ENCODE measurements at places on chromosomes 4 and X. TPM values are rescaled to one million over a fixed set of nuclear protein-coding genes. Genes with fewer than 3 reads are reported as not detected.
A peak's percentile ranks its signal among the peaks of the same experiment; 100 is the strongest.

- no peak overlapping the region for H3K4me3 ChIP-seq
- no peaks in the 10 kb centered on the region for H3K4me1 ChIP-seq
- H3K27ac ChIP-seq = no peak overlapping the region
- no peak for DNase-seq
- H3K36me3 ChIP-seq = no peaks in the 10 kb centered on the region
- no peaks in the 10 kb centered on the region for H3K27me3 ChIP-seq
Measured at GRCh38 chrX:9062641-9063040, 28.7 kb upstream of the FAM9B start.

- H3K4me3 ChIP-seq = no peak overlapping the region
- no peaks in the 10 kb centered on the region for H3K4me1 ChIP-seq
- H3K36me3 ChIP-seq = no peaks in the 10 kb centered on the region
- no peak overlapping the region for H3K27ac ChIP-seq
- no peak for DNase-seq
Measured at GRCh38 chrX:127570276-127570675, 481.9 kb downstream of the ACTRT1 start.

DNA sequence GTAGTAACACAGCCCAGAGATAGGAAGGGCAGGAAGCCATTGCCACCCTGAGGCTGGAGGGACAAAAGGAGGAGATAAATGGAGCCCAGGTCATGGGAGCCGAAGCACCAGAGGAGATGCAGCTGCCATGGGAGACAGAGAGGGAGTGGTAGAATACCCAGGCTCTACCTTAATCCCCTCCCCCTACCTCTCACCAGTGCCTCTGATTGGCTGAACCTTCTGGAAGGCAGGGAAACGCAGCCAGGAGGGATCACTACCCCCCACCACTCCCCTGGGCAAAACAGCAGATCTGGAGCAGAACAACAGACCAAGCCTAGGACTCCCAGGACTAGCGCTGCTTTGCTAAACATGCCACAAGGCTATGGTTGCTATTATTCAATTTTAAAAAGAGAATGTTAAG is 114.2 kb downstream of the ZNF827 start:
- H3K27me3 ChIP-seq = no peaks in the 10 kb centered on the region
- no peak overlapping the region for H3K4me3 ChIP-seq
- H3K27ac ChIP-seq = no peak overlapping the region

Gene XAGE2
- total RNA-seq = not detected

GRCh38 chrX:86724277-86724676 is 576.0 kb downstream of the DACH2 start:
- DNase-seq = no peak
- no peak overlapping the region for H3K4me3 ChIP-seq
- no peaks in the 10 kb centered on the region for H3K36me3 ChIP-seq
- H3K4me1 ChIP-seq = no peaks in the 10 kb centered on the region

GRCh38 chr4:106869551-106869950 is 166.6 kb downstream of the DKK2 start:
- H3K27me3 ChIP-seq = no peaks in the 10 kb centered on the region
- no peaks in the 10 kb centered on the region for H3K4me1 ChIP-seq
- no peak overlapping the region for H3K27ac ChIP-seq
- DNase-seq = no peak
- no peaks in the 10 kb centered on the region for H3K36me3 ChIP-seq
- no peak overlapping the region for H3K4me3 ChIP-seq

DNA sequence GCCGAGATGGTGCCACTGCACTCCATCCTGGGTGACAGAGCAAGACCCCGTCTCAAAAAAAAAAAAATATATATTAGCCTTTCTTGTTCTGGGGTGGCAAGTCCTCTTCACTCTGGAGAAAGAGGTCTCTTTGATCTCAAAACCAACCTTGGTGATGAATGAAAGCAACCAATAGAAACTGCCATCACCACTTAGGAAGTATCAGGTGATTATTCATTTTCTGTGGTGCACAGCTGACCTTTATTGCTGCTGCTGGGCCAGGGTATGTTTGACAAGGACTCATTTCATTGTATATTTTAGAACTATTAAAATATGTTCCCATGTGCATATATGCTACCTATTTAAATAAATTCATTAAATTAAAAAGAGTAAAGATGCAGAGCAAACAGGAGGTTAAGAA is 76.0 kb upstream of the KIT start:
- no peaks in the 10 kb centered on the region for H3K36me3 ChIP-seq
- H3K4me3 ChIP-seq = no peak overlapping the region
- no peak for DNase-seq
- no peaks in the 10 kb centered on the region for H3K27me3 ChIP-seq
- H3K4me1 ChIP-seq = no peaks in the 10 kb centered on the region

GRCh38 chr4:15811703-15812337 is 33.7 kb downstream of the CD38 start:
- H3K36me3 ChIP-seq = no peaks in the 10 kb centered on the region
- H3K4me3 ChIP-seq = no peak overlapping the region
- no peaks in the 10 kb centered on the region for H3K4me1 ChIP-seq
- no peak for DNase-seq
- H3K27me3 ChIP-seq = no peaks in the 10 kb centered on the region
- no peak overlapping the region for H3K27ac ChIP-seq

- H3K27ac ChIP-seq = no peak overlapping the region
- DNase-seq = no peak
- H3K4me1 ChIP-seq = no peaks in the 10 kb centered on the region
- no peak overlapping the region for H3K4me3 ChIP-seq
Measured at GRCh38 chr4:54793856-54794422, 136.2 kb downstream of the KIT start.

- DNase-seq = peak; percentile 3
- no peak overlapping the region for H3K4me3 ChIP-seq
- H3K27me3 ChIP-seq = peaks cover 15% of the 10 kb centered on the region
- H3K36me3 ChIP-seq = no peaks in the 10 kb centered on the region
Measured at GRCh38 chrX:139971394-139971749, 6.1 kb upstream of the CXorf66 start.

Gene CENPE
- 55.7 TPM for total RNA-seq

GRCh38 chr4:142960867-142961644 is 115.0 kb upstream of the INPP4B start:
- no peak overlapping the region for H3K4me3 ChIP-seq
- H3K4me1 ChIP-seq = no peaks in the 10 kb centered on the region
- no peaks in the 10 kb centered on the region for H3K27me3 ChIP-seq
- DNase-seq = no peak
- H3K27ac ChIP-seq = no peak overlapping the region

Gene ARR3
- total RNA-seq = not detected

DNA sequence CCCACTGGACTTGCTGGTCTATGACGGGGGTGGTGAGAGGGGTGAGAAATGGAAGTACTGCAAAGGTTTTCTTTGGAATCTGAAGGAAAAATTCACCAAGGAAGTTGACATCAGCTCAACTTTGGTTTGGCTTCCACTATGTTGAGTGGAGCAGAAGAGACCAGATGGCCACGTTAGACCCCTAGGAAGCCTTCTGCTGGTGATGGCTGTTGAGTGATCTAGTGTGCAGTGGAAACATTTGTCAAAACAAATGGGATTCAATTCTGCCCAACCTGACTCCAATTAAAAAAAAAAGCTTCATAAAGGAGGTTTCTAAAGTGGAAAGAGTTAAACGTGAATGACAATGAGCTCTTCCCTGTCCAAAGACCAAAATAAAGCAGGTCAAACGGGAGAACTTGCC is 25.7 kb downstream of the SEL1L3 start:
- no peak overlapping the region for H3K27ac ChIP-seq
- H3K27me3 ChIP-seq = no peaks in the 10 kb centered on the region
- no peak for DNase-seq
- H3K36me3 ChIP-seq = no peaks in the 10 kb centered on the region
- H3K4me3 ChIP-seq = no peak overlapping the region

Gene PPP1R2C
- not detected for total RNA-seq

GRCh38 chr4:28799696-28800095 is 1920.5 kb upstream of the PCDH7 start:
- no peak overlapping the region for H3K27ac ChIP-seq
- no peak overlapping the region for H3K4me3 ChIP-seq
- H3K4me1 ChIP-seq = no peaks in the 10 kb centered on the region
- no peak for DNase-seq
- H3K27me3 ChIP-seq = no peaks in the 10 kb centered on the region

Gene LINC00632
- 12.0 TPM for total RNA-seq

DNA sequence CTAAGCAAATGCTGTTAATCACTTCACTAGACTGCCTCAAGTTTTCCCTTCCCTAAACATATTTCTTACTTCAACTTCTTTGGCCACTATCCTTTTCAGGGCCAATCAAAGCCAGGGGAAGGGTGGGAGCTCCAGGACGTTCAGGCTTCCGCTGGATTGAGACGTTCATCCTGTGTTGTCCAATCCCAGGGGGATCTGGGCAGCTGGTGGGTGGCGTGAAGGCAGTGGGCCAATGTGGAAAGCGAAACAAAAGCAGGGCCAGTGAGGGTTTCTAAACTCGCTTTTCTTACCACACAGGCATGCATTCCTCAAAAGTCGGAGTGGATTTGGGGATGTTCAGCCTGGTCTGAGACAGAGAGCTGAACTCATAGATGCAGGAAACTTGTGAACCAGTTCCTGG is 7.6 kb downstream of the CXCL13 start:
- DNase-seq = no peak
- H3K27ac ChIP-seq = no peak overlapping the region
- no peaks in the 10 kb centered on the region for H3K27me3 ChIP-seq
- H3K4me3 ChIP-seq = no peak overlapping the region
- H3K4me1 ChIP-seq = no peaks in the 10 kb centered on the region
- no peaks in the 10 kb centered on the region for H3K36me3 ChIP-seq

- H3K36me3 ChIP-seq = no peaks in the 10 kb centered on the region
- no peaks in the 10 kb centered on the region for H3K27me3 ChIP-seq
- DNase-seq = no peak
- H3K4me3 ChIP-seq = no peak overlapping the region
Measured at GRCh38 chrX:69362856-69363255, 141.3 kb upstream of the NALF2 start.

GRCh38 chrX:36950495-36951253 is 57.5 kb upstream of the FAM47C start:
- no peaks in the 10 kb centered on the region for H3K27me3 ChIP-seq
- peak overlapping the region; percentile 91 for H3K27ac ChIP-seq
- H3K36me3 ChIP-seq = no peaks in the 10 kb centered on the region

- H3K27ac ChIP-seq = no peak overlapping the region
- peaks cover 14% of the 10 kb centered on the region for H3K4me1 ChIP-seq
- no peaks in the 10 kb centered on the region for H3K36me3 ChIP-seq
- peaks cover 94% of the 10 kb centered on the region for H3K27me3 ChIP-seq
- DNase-seq = no peak
Measured at GRCh38 chr4:4843635-4844291, 15.7 kb upstream of the MSX1 start.

GRCh38 chr4:81589262-81589661 is 117.6 kb upstream of the RASGEF1B start:
- DNase-seq = no peak
- no peaks in the 10 kb centered on the region for H3K4me1 ChIP-seq
- no peaks in the 10 kb centered on the region for H3K36me3 ChIP-seq
- H3K27me3 ChIP-seq = no peaks in the 10 kb centered on the region

GRCh38 chr4:143745874-143746273 is 45.4 kb upstream of the FREM3 start:
- H3K4me3 ChIP-seq = no peak overlapping the region
- no peaks in the 10 kb centered on the region for H3K4me1 ChIP-seq
- H3K36me3 ChIP-seq = no peaks in the 10 kb centered on the region
- no peak overlapping the region for H3K27ac ChIP-seq

DNA sequence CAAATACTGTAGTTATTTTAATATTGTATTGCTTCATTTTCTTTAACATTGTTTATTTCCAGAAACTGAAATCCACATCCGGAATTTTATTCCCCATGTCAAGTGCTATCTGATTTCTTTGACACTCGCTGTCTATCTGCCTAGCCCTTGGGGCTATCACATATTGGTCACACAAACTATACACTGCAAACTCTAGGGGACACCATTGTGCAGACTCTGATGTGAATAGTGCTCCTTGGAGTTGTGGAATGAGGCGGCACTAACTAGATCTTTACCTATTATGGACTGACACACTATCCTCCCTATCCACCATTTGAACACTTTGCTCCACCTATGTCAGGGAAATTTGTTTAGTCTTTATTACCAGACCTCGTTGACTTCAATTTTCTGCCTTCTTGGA is 534.5 kb downstream of the GLUD2 start:
- no peak overlapping the region for H3K27ac ChIP-seq
- H3K36me3 ChIP-seq = no peaks in the 10 kb centered on the region
- no peaks in the 10 kb centered on the region for H3K27me3 ChIP-seq
- DNase-seq = peak; percentile 24

DNA sequence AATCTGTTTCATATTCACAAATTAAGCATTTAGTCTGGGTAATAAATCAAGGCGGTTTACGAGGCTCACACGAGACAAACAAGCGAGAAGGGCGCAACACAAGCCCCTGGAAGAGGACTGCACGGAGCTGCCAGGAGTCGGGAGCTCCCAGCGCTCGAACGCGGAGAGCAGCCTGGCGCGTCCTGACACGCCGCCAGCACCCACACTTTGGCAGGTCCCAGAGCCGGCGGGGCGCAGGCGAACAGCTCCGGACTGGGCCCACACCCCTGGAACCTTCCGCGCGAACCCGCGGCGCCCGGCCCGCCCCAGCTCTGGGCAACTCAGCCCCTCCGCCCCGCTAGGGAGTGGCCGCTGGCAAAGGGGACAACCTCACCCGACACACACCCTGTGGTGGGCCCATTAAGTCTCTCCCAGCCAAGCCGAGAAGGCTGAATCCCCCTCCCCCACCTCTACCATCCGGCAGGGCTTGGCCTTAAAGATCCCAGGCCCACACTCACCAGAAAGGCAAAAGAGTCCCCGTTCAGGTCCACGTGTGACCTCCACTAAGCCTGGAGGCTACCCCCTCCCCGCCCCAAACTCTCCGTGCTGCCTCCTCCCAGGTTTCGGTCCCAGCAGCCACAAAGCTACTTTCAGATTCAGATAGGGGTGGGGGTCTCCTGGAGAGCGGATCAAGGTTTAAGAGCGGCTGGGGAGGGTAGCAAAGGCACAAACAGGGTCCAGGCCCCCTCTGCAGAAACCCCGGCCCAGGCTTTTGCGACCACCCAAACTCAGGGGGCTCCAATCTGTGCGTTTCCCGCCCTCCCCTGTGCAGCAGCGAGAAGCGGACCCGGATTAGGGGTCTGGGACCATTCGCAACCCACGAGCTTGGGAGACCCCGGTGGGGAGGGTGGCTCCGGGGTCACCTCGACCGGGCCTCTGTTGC is 47.5 kb upstream of the BCOR start:
- H3K27me3 ChIP-seq = peaks cover 87% of the 10 kb centered on the region
- H3K4me3 ChIP-seq = peak overlapping the region; percentile 49
- H3K36me3 ChIP-seq = no peaks in the 10 kb centered on the region

- H3K4me3 ChIP-seq = no peak overlapping the region
- no peak overlapping the region for H3K27ac ChIP-seq
- H3K4me1 ChIP-seq = peaks cover 10% of the 10 kb centered on the region
- DNase-seq = peak; percentile 72
- H3K27me3 ChIP-seq = no peaks in the 10 kb centered on the region
Measured at GRCh38 chr4:102299354-102300107, 45.8 kb downstream of the SLC39A8 start.

Gene GAGE12J
- not detected for total RNA-seq

Gene OPRPN
- total RNA-seq = not detected
